ENCODE measurements at places on chromosomes 2 and 18. TPM values are rescaled to one million over a fixed set of nuclear protein-coding genes. Genes with fewer than 3 reads are reported as not detected.

- no peak overlapping the region for H3K27ac ChIP-seq
- H3K4me1 ChIP-seq, result no peaks in the 10 kb centered on the region
- no peak for DNase-seq
- no peaks in the 10 kb centered on the region for H3K27me3 ChIP-seq
- no peak overlapping the region for H3K4me3 ChIP-seq
- no peaks in the 10 kb centered on the region for H3K36me3 ChIP-seq
Observed at GRCh38 chr2:176407706-176408105, 138.5 kb downstream of the MTX2 start.

DNA sequence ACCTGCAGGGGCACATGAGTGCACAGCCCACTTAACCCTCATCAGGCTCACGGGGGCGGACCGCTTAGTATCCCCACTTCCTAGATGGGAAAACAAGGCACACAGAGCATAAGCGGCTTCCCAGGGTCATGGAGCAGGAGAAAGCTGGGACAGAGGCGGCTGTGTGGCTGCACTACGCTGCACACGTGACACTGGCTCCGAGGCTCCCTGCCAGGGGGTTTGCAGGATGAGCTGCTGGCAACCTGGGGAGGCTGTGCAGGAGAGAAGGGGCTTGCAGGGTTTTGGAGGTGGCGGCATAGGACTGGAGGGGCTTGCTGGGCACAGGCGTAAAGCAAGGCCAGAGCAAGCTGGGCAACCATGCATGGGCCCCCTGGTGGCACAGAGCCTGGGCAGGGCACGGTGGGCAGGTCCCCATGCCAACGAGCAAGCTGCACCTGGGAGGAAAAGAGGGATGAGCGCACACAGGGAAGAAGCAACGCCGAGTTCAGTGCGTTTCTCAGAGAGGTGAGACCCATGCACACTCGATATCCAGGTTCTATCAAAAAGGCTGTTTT is 268.6 kb downstream of the HDAC4 start:
- no peak overlapping the region for H3K4me3 ChIP-seq
- DNase-seq, result no peak
- H3K4me1 ChIP-seq, result no peaks in the 10 kb centered on the region
- peaks cover 32% of the 10 kb centered on the region for H3K36me3 ChIP-seq
- H3K27me3 ChIP-seq, result no peaks in the 10 kb centered on the region
- H3K27ac ChIP-seq, result no peak overlapping the region

GRCh38 chr2:149467436-149467835 is 120.1 kb downstream of the MMADHC start:
- H3K27ac ChIP-seq, result no peak overlapping the region
- no peak for DNase-seq
- H3K36me3 ChIP-seq, result no peaks in the 10 kb centered on the region
- no peaks in the 10 kb centered on the region for H3K4me1 ChIP-seq

The IL37 gene
- total RNA-seq, result not detected

GRCh38 chr2:124683536-124684428 is 658.7 kb downstream of the CNTNAP5 start:
- H3K27ac ChIP-seq, result no peak overlapping the region
- DNase-seq, result no peak
- no peaks in the 10 kb centered on the region for H3K36me3 ChIP-seq

The ASIC4 gene
- total RNA-seq, result not detected

GRCh38 chr2:239589833-239590232 is 189.0 kb upstream of the HDAC4 start:
- H3K4me1 ChIP-seq, result no peaks in the 10 kb centered on the region
- H3K27ac ChIP-seq, result no peak overlapping the region
- no peaks in the 10 kb centered on the region for H3K27me3 ChIP-seq
- no peak for DNase-seq
- no peak overlapping the region for H3K4me3 ChIP-seq

The IL1RL2 gene
- total RNA-seq, result 0.33 TPM

The SMYD1 gene
- total RNA-seq, result not detected

The ACVR1 gene
- total RNA-seq, result 14.8 TPM

GRCh38 chr2:118993392-118993752 is 51.4 kb downstream of the MARCO start:
- no peaks in the 10 kb centered on the region for H3K4me1 ChIP-seq
- no peak overlapping the region for H3K4me3 ChIP-seq
- H3K27me3 ChIP-seq, result no peaks in the 10 kb centered on the region
- H3K27ac ChIP-seq, result no peak overlapping the region

The UGT1A4 gene
- total RNA-seq, result not detected

DNA sequence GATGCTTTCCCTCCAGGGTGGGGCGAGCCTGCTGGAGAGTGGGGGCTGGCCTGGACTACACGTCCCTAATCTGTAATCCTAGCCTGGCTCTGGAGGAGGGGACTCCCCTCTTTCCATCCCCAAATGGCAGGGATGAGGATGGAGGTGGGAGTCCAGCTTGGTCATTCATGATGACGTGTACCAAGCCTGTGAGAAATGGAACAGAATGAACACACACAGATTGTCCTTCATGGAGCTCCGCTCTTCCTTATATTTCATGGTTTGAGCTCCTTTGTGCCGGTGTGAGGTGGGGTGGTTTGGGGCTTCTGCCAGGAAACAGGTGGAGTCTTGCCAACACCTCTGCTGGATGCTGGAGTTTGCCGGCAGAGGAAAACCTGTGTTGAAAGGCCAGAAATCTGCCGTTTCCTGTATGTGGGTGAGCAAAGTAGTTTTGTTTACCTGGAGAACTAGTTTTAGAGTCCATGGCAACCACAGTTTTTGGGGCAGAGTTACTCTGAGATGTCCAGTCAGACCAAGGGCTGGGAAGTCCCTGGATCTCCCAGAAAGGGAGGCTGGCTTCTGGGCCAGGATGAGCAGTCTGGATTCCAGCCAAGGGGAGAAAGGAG is 417.6 kb upstream of the MEX3C start:
- H3K27ac ChIP-seq, result no peak overlapping the region
- H3K36me3 ChIP-seq, result no peaks in the 10 kb centered on the region
- H3K4me1 ChIP-seq, result no peaks in the 10 kb centered on the region
- H3K4me3 ChIP-seq, result no peak overlapping the region

- H3K4me1 ChIP-seq, result no peaks in the 10 kb centered on the region
- no peak for DNase-seq
- H3K27me3 ChIP-seq, result no peaks in the 10 kb centered on the region
- H3K4me3 ChIP-seq, result no peak overlapping the region
- H3K36me3 ChIP-seq, result no peaks in the 10 kb centered on the region
Observed at GRCh38 chr2:23244617-23245016, 140.4 kb upstream of the KLHL29 start.

The RETREG2 gene
- total RNA-seq, result 67.6 TPM

The SPP2 gene
- not detected for total RNA-seq

DNA sequence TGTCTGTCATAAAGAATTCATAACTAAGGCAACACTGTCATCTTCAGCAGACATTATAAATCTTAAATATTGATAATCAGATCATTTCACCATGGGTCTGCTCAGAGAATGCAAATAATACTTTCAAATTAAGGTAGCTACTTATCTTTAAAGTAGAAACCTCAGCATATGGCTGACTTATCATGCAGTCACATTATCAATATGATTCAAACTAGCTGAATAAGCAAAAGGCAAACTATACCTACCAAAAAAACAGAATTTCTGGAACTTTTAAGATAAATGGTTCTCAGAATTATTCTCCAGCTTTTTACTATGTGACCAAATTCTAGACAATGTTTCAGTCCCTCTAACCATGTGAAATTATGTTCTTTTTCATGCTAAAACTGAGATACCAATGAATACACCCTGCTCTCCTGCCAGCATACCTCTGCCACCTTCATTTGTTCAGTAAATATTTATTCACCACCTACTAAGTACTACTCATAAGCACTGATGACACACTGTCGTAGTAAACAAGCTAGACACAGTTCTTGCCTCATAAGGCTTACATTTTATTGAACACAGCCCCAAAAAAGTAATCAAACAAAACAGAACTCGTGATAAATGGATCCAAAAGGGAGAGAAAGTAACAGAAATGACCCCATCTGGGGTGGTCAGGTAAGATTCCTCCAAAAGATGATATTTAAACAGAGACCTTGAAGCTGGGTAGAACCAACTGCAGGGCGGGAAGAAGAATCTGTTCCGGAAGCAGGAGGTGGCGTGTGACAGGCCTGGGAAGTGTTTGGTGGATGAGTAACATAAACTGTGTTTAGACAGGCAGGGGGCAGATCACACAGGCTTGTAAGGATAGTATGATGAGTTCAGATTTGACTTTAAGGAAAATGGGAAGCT is 17.7 kb downstream of the SPIRE1 start:
- H3K4me3 ChIP-seq, result no peak overlapping the region
- DNase-seq, result no peak

- H3K36me3 ChIP-seq, result no peaks in the 10 kb centered on the region
- no peak overlapping the region for H3K4me3 ChIP-seq
- no peak for DNase-seq
Observed at GRCh38 chr18:38923126-38923525, 1357.5 kb upstream of the CELF4 start.

DNA sequence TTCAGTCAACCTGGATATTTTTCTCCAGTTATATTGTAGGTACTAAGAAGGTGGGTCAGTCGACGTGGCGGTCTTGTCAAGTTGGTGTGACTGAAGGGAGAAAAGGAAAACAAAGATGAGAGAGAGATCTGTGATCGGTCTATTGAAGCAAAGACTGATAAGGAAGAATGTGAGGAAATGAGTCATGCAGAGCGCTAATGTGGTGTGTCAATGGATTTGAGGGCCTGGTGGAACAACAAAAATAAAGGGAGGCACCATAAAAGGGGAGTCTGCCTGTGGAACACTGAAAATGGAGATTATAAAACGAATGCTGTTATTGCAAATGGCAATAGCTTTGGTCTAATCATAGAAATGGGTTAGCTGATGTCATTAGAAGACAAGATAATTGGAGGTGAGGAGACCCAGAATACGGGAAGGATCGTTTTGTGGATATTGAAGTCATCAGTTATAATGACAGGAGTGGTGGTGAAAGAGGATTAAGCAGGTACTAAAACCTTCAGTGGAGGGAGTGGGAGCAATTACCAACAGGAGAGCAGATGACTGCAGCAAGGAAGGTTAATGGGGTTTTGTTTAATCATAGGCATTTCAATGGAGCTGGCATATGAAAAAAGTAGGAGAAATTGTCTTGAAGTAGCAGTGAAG is 599.1 kb upstream of the FSHR start:
- H3K36me3 ChIP-seq, result no peaks in the 10 kb centered on the region
- no peak overlapping the region for H3K27ac ChIP-seq
- DNase-seq, result no peak

DNA sequence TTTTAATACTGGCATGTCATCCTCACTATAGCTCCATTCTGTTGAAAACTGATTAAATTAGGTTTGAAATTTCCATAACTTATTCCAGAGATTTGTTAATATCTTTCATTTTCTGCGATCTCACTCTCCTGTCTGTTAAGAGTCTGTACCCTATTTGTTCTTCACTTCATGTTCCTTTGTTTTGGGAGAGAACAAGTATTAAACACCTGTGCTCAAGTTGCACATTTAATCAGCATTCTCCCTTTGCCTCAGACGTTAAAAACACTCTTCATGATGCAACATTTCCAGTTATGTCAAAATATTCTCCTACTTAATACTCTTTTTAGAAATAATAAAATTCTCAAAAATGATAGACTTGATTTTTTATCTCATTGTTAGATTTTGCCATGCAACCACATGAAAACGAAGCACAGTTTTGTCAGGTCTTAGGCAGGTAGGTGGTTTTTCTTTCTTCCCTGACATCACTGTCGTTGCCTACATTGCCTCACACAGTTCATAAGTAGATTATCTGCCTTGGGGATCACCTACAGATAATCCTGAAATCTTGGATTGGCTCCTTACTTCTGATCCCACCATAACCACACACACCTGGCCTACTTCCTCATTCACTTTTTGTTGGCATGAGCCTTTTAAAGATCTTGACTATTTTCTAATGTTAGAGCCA is 109.9 kb downstream of the GAREM1 start:
- no peak for DNase-seq
- no peaks in the 10 kb centered on the region for H3K36me3 ChIP-seq
- H3K4me3 ChIP-seq, result no peak overlapping the region
- H3K27me3 ChIP-seq, result no peaks in the 10 kb centered on the region

DNA sequence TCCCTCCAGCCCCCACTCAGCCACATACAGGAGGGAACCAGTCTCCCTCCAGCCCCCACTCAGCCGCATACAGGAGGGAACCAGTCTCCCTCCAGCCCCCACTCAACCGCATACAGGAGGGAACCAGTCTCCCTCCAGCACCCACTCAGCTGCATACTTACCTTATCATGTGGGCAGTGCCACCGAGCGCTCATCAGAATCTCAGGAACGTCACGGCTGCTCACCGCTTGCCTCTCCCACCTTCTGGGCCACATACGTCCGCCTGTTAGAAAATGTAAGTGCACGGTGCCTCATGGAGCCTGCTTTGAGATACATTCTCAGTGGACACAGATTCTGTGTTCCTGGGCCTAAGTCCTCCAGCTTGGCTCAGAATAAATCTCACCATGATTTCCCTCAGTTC is 124.8 kb downstream of the PXDN start:
- no peak overlapping the region for H3K27ac ChIP-seq
- H3K4me1 ChIP-seq, result no peaks in the 10 kb centered on the region
- H3K36me3 ChIP-seq, result no peaks in the 10 kb centered on the region
- no peaks in the 10 kb centered on the region for H3K27me3 ChIP-seq
- DNase-seq, result no peak

The SLC5A6 gene
- total RNA-seq, result 109 TPM

GRCh38 chr2:96927405-96928171 is 57.7 kb upstream of the SEMA4C start:
- no peak overlapping the region for H3K4me3 ChIP-seq
- peaks cover 26% of the 10 kb centered on the region for H3K4me1 ChIP-seq
- H3K36me3 ChIP-seq, result no peaks in the 10 kb centered on the region

DNA sequence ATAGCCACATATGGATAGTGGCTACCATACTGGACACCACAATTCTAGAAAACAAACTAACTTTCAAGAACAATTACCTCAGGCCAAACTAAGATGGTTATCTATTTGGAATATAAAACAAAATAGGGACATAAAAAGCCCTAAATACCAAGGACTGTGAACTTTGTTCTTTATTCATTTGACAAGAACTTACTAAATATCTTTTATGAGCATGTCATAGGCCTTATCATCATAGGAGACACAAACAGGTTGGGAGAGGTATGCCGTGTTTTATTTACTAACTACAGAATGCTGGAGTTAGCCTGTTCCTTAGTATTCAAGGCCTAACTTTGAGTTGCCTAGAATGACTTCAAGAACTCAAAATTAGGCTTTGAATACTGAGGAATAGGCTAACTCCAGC is 32.1 kb downstream of the CCDC93 start:
- H3K27me3 ChIP-seq, result no peaks in the 10 kb centered on the region
- no peaks in the 10 kb centered on the region for H3K4me1 ChIP-seq

The LHCGR gene
- not detected for total RNA-seq

The SFTPB gene
- not detected for total RNA-seq

- H3K4me1 ChIP-seq, result no peaks in the 10 kb centered on the region
- H3K27me3 ChIP-seq, result peaks cover 5% of the 10 kb centered on the region
- DNase-seq, result no peak
- H3K27ac ChIP-seq, result no peak overlapping the region
Observed at GRCh38 chr2:74596584-74596983, 42.1 kb downstream of the DOK1 start.

The TUBA4B gene
- total RNA-seq, result not detected

- no peak for DNase-seq
- H3K27ac ChIP-seq, result no peak overlapping the region
- no peak overlapping the region for H3K4me3 ChIP-seq
- peaks cover 35% of the 10 kb centered on the region for H3K36me3 ChIP-seq
- H3K27me3 ChIP-seq, result no peaks in the 10 kb centered on the region
Observed at GRCh38 chr2:98720286-98720685, 10.6 kb downstream of the MGAT4A start.

The POTEJ gene
- total RNA-seq, result not detected
